GM04503 (cell line): ENCODE measurements at places on chromosomes 2 and 18.
A peak's percentile ranks its signal among the peaks of the same experiment; 100 is the strongest.

GRCh38 chr18:35371412-35372195, 5.5 kb downstream of the ZNF396 start:
- no peak for DNase-seq

DNA sequence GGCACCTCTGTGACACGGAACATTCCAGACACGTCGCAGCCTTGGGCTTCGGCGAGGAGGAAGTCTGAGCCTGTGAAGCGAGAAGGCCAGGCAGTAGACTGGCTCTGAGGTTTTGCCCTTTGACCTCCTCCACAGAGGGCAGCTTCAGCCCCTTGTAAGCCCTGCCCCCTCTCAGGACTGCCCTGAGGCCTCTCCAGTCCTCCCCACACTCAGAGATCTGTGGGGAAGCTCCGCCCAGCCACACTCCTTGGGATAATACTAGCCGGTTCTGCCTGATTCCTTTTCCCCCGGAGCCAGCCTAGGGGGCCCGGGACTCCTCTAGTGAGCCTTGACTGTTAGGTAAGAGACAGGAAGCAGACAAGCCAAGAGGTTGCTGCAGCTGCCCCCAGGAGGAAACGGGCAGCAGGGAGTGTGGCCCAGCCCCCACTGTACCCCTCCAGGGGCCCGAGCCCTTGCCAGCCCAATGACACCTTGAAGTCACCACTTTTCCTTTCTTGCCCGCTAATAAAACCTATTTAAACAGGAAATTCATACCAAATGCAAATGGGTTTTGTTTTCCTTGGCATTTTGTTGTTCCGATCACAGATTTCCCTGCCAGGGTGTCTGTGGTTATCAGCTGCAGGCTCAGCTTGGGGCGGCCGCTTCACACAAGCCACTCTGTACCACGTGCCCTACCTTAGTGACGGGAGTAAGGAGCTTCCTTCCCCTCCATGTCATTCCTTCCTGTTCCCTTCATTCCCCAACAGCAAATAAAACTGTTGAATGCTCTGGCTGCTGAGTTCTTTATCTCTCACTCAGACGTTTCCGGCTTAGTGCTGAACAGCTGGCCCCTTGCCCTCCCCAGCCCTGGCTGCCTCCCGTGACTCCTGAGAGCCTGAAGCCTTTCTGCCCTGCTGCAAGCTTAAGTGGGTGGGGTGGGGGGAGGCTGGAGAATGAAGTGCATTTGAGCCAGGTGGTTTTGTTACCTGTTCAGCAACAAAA, 124.7 kb downstream of the CABLES1 start:
- peak; percentile 60 for DNase-seq

DNA sequence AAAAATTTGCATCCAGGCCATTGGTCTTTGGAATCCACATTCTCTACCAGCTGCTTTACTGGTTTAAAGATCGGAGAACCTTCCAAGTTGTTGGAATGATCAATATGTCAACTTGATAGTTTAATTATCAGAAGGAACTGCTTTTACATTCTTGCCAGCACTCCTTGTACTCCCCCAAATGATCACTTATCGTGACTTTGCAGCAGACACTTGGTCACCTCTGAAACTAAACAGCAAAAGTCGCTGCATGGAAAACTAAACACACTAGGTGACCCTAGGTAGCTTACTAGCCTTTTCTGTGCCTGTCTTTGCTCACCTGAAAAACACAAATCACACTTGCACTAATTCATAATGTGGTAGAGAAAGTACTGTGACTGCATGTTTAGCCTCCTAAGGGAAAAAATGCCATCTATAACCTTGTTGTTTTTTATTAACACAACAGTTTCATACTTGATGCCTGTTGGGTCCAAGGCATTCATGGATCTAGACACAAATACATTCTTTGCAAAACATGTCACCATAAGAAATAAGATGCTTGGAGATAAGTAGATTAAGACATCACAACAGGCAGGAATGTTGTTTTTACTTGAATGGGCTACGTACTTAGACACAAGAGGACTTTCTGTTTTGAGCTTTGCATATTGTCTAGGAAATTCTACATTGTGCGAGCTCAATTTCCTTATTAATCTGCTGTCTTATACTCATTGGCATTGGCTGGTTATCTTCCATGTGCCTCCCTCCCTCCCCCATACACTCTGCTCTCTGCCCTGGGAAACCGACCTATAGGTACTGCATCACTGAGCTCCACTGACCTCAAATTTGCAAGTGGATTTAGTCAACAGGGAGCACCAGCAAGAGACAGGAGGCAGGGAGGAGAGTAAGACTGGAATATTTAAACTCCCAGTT, 219.1 kb upstream of the STK17B start:
- no peak for DNase-seq

DNA sequence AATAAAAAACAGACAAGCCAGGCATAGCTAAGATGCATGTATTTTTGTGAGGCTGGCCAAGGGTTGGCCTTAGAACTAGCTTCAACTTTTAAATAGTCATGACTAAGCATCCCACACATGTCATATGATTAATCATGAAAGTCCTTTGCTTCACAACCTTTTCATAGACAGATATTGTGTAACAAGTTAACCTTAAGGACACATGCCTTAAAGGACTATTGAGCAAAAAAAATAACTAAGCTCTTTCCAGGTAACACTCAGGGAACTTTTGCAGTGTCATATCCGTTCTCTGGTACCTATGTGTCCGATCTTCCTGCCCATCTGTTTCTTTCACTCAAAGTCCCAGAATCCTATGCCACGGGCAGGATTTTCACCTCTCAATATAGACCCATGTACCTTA, 498.4 kb downstream of the STK39 start:
- DNase-seq = no peak

GRCh38 chr2:89763254-89763580, 1071.7 kb downstream of the RPIA start:
- DNase-seq = no peak

GRCh38 chr18:42437646-42438045, 482.6 kb downstream of the PIK3C3 start:
- no peak for DNase-seq

- peak; percentile 99 for DNase-seq
Measured at GRCh38 chr2:237223201-237223861, 137.6 kb downstream of the COPS8 start.

DNA sequence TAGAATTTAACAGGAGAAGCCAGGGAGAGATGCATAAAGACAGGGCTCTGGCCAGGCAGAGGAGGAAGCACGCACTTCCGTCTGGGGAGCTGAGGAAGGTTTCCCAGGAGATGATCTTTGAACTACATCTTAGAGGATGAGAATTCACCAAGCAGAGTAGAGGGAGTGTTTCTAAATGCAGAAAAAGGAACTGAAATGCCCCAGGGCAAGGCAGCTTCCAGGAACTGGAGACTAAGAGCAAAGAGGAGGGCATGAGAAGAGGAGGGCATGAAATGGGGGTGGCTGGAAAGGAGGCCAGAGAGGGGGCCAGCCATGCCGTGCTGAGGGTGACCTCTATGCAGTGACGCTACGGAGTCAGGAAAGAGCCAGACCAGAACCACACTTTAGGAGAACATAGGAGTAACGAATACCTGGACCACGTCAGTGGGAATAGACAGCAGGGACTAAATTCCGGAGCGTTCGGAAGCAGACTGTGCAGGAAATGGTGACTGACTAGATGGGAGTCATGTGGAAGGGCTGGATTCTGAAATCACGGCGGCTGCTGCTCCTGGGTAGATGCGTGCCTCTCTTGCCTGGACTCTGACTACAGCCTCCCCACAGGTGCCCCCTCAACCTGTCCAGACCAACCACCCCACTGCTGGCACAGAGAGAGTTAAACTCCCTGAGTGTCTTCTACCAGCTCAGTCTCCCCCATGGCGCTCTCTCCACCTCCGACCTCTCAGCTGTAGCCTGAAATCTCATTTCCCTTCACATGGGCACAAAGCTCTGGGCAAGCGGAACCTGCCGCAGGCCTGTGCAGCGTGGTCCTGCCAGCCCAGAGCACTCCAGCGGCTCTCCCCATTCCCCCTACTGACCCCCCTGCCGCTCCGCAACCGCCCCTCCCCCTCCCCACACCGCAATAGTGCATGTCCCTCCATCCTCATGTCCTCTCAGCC, 87.0 kb upstream of the RTN4 start:
- no peak for DNase-seq

DNA sequence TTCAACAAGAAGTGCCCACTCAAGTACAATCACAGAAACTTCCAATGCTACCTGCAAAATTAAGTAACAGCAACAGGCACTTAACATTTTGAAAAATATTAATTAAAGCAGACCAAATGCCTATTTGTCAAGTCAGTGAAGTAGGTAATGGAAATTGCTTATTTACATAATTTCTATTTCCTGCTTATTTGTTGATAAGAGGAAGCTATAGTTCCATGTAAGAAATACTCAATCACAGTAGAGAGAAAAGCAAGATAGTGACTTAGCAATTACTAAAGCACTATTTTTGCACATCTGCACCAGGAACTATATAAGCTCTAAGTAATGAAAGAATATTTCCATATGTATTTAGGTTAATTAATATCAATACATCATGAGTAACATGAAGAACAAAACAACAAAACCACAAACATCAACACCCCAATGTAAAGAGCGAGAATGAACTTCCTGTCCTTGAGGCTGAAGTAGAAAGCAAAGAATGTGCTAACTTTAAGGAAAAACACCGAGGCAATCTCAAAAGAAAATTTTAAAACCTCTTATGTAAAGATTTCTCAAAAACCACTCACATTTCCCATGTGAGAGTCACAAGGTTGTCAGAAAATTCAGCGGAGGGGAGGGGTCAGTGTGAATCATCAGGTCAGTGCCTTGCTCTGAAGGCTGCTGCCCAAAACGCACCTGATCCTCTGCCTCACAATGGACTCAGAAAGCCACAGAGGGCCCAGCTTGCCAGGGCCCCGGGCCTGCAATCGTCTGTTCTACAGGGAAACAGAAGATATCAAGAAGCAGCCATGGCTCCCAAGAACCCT, 12.5 kb downstream of the NPC1 start:
- DNase-seq = no peak

DNA sequence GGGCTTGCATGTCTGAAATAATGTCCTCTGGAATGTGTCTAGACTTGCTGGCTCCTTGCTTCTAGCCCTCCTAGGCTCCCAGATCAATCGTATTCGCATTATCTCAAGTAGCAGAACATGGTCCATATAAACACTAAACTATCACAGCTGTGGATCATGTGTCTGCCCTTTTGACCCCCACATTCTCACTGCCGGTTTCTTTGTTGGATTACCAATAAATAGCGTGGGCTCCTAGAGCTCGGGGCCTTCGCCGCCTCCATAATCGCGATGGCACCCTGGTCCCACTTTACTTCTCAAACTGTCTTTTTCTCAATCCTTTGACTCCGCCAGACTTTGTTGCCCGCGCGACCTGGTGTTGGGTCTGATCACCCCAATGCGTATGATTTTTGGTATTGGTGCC, 6.3 kb upstream of the SCYGR8 start:
- DNase-seq = no peak

DNA sequence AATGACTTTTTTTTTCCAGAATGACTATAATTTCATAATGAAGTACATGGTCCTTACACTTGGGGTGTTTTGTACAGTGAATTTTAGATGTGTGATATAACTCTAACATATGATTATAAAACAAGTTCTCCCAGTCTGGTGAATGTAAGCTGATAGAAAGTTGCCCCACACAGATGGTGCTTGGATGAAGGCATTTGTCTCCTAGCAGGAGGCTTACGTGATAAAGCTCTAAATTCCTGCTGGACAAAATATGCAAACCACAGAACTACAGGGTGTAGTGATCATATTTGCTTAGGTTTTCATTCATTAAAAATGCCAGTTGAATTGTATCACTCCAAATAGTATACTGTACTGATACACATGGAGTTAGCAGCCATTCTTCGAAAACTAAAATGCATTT, 85.5 kb downstream of the DSC3 start:
- no peak for DNase-seq

DNA sequence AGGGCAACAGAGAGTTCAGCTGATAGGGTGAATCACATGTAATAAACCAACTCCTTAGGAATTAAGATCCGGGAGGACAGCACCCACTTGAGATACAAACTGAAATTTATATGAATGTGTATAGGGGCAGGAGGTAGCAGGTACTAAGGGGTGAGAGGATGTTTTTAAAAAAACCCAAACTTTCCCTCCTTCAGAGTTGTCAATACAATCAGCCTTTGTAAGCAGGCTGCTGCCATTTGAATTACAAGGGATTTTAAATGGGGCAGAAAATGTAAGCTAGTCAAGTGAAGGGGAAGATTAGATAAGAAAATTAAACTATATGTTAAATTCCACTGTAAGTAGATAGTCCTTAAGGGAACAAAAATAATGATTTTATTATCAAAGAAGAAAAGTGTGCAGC, 1239.7 kb upstream of the CELF4 start:
- no peak for DNase-seq

GRCh38 chr2:142678164-142678563, 199.3 kb upstream of the KYNU start:
- no peak for DNase-seq

GRCh38 chr2:207885010-207885409, 115.3 kb upstream of the FZD5 start:
- DNase-seq = no peak

- no peak for DNase-seq
Measured at GRCh38 chr18:64097497-64097896, 51.4 kb downstream of the LINC00305 start.

- DNase-seq = no peak
Measured at GRCh38 chr18:78637442-78638402, 341.9 kb upstream of the SALL3 start.

- peak; percentile 54 for DNase-seq
Measured at GRCh38 chr2:218397820-218398436, 1.7 kb upstream of the CTDSP1 start.

DNA sequence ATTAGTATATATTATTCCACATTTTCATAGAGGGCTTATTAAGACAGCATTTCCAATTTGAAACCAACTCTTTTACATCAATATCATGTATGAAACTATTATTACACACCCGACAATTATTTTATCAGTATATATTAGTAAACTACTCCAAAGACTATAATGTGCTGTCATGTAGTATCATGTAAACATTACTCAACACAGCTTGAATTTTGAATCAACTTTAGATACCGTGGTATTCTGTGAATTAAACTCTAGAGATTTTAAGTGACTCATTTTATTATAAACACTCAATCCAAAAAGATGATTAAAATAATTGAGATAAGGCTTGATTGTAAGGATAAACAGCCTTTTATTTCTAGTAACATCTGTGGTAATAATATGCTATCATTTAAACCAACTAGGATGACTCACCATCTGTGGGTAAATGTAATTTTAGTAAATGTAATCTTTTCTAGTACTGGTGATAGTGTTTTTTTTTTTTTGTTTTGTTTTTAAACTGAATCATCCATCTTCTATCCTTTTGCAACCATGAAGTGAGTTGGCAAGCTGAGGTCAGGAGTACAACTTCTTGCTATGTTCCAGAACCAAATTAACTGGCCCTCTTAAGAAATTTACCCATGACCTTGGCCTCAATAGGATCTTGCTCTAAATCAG, 144.3 kb upstream of the SMAD7 start:
- peak; percentile 75 for DNase-seq

DNA sequence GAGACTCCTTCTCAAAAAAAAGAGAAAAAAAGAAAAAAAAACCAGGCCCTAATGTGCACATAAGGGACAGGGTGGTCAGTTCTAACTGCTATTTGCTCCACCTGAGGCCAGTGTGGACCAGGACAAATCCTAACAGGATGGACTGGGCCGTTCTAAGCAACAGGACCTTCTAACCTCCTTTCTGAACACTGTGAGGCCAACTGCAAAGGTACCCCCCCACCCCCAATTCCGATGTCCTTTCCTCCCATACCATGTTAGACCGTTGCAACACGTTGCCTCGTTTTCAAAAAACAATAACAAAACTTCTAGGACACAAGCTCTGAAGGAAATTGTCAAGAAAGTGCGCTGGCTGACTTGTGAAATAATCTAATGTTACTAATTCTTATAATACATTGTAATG, 1.2 kb downstream of the THAP4 start:
- peak; percentile 10 for DNase-seq

- DNase-seq = no peak
Measured at GRCh38 chr2:142218471-142218870, 87.7 kb upstream of the LRP1B start.
